Activated CD8-positive, alpha-beta T cell treated with anti-CD3 and anti-CD28 coated beads, Interleukin-2, amount 10 ng/mL, durations not matched to agents 7 days and 5 days (primary cell): ENCODE measurements at places on chromosomes 5 and 9. TPM values are rescaled to one million over a fixed set of nuclear protein-coding genes. Genes with fewer than 3 reads are reported as not detected.

Gene MSX2
- not detected for total RNA-seq

Gene QRFP
- not detected for total RNA-seq

Gene SLC6A18
- not detected for total RNA-seq

Gene GPR150
- 0.83 TPM for total RNA-seq

Gene FBP1
- 0.21 TPM for total RNA-seq
